ENCODE measurements at places on chromosomes 2 and 18.

DNA sequence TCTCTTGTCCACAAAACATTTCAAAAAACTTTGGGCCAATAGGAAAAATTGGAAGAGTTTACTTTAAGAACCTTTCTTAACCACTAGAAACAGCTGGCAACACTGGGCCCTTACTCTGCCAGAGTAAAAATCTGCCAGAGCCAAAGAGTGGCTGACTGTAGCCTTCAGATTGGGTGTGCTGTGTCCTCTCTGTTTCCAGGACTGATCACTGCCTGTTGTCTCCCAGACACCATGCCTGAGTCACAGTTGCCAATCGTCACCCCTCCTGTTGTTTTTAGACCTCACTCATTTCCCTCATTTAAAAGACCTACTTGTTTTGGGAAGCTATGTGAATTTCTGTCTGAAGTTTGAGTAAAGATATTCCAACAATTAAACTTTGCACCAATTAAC lies 159.1 kb downstream of the PPP1R1C start:
- DNase-seq: no peak

DNA sequence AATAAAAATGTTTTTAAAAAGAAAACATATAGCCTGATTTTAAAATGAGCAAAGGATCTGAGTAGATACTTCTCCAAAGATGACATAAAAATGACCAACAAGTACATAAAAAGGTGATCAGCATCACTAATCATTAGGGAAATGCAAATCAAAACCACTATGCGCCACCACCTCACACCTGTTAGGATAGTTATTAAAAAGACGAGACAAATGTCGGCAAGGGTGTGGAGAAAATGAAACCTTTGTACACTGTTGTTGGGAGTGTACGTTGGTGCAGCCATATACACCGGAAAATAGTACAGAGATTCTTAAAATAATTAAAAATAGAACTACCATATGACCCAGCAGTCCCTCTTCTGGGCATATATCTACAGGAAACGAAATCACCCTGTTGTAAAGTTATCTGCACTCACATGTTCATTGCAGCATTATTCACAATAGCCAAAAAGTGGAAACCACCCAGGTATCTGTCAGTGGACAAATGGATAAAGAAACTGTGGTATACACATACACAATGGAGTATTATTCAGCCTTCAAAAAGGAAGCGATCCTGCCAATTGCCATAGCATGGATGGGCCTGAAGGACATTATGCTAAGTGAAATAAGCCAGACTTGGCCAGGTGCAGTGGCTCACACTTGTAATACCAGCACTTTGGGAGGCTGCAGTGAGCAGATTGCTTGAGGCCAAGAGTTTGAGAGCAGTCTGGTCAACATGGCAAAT lies 91.6 kb downstream of the PRKRA start:
- DNase-seq: no peak

DNA sequence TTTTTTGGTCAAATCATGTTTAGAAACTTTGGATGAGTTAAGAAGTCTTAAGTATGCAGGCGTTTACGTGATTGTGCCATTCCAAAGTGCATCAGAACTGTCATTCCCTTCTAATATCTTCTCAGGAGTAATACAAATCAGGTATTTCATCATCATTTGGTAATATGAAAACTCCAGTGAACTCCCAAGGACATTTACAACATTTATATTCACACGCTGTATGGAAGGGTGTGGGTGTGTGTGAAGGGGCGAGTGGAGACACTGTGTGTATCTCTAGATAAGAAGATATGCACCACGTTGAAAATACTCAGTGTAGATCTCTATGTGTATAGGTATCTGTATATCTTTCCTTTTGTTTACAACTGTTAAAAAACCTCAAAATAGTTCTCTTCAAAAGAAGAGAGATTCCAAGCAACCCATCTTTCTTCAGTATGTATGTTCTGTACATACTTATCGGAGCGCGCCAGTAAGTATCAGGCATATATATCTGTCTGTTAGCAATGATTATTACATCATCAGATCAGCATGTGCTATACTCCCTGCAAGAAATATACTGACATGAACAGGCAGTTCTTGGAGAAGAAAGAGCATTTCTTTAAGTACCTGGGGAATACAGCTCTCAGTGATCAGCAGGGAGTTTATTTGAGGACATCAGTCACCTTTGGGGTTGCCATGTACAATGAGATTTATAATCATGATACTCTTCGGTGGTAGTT lies 29.3 kb downstream of the COX7A2L start:
- no peak for DNase-seq

DNA sequence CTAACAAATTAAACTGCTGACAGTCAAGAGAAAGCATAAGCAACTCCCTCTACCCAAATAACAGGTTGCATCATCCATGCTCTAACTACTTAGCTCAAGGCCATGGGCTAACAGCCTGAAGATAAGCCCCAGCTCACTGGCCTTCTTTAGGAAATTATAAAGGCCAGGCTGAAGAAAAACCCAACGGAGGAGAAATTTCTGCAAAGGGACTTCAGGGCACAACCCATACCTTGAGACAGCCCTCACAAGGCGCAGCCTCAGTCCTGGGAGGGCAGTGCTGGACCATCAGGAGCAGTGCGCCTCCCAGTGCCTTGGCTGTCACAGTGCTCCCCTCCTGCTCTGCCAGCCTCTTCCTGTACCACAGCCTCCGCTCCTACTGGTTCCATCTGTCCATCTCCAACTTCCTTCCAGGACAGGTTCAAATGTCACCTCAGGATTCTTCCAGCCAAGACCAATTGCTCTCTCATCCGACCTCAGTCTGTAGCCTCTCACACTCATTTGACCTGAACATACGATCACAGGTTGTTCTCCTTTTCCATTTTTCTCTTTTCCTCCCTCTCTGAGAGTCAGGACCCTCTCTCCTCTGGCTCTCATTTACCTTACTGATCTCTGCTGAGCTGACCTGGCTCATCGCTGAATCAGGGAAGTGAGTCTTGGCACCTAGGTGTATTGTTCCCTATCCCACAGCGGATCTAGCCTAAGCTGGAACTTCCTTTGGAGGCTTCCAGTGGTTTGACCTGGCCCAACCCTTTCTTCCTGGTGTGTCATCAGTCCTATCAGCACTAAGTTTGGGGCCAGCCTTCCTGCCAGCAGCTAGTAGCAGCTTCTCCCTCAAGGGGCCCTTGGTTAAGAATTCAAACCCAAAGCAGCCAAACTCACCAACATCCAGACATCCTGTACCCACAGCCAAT lies 1.9 kb downstream of the MCFD2 start:
- DNase-seq: no peak

GRCh38 chr2:26584191-26584590 lies 57.0 kb downstream of the CIB4 start:
- no peak for DNase-seq

GRCh38 chr18:13268158-13269012 lies 49.8 kb downstream of the LDLRAD4 start:
- DNase-seq: no peak

DNA sequence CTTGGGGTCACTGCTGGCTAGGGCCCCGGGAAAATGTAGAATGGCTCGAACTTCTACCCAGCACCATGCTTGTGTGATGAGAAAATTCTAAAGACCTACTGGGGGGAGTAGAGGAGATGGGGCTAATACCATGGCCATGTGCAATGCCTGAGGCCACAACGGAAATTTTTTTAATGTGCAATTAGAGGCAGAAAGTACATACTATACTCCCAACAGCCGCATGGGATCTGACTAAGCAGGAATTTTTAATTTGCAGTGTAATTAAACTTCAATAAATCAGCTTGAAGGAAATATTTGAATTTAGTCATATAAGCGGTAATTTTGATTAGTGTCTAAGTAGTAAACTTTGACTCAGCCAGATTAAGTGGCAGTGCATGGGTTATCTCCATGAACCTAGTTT lies 53.2 kb upstream of the CNGA3 start:
- no peak for DNase-seq

DNA sequence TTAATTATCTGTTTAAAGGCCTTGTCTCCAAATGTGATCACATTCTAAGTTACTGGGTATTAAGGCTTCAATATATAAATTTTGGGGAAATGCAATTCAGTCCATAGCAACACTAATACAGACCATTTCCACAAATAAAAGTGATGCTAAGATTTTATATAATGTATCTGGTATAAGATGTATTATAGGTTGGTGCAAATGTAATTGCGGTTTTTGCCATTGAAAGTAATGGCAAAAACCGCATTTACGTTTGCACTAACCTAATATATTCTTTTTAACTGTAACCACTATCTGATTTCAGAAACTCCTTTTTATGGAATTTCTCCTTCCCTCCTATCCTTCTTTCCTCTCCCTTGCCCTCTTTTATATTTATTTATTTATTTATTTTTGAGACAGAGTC lies 1020.6 kb downstream of the BCL11A start:
- DNase-seq: no peak

DNA sequence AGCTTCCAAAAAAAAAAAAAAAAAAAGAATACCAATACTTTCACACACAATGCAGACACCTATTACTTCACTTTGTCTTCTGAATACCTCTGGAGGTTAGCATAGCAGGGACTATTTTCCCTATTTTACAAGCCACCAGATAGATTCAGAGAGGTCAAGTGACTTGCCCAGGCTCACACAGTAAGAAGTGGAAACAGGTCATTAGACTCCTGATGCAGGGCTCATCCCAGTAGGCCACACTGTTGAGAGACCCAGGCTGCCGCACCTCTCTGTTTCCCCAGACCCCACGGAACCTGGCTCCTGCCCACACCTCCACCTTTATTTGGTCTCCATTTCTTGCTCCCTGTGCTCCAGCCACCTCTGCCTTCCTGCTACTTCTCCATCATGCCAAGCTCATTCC lies 19.4 kb downstream of the SMYD1 start:
- no peak for DNase-seq

GRCh38 chr2:200486529-200486928 lies 23.3 kb downstream of the KCTD18 start:
- DNase-seq: no peak

- no peak for DNase-seq
Observed at GRCh38 chr2:240060977-240061591, 7.8 kb upstream of the OR6B3 start.

DNA sequence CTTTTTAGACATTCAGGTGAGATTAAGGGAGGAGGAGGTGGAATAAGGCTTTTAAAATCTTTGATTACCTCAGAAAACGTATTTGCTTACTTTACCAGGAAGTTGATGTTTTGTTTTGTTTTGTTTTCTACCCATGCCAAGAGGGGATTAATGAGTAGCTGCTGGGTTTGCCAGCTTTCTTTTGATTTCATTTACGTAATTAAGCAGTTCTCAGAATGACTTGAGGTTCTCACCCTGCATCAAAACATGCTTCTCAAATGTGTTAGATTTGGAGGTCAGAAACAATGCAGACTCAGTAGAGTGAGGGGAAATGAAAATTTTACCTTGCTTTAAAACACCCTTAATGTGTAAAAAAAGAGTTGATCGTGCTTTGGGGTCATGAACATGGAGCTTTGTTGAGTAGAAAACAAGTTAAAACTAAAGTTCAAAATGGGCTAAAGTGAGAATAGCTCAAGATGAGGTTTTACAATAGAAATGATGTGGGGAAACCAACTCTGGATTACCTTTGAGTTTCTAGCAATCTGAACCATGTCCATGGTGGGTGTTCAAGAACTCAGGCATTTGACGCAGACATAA lies 217.1 kb upstream of the EPAS1 start:
- no peak for DNase-seq

DNA sequence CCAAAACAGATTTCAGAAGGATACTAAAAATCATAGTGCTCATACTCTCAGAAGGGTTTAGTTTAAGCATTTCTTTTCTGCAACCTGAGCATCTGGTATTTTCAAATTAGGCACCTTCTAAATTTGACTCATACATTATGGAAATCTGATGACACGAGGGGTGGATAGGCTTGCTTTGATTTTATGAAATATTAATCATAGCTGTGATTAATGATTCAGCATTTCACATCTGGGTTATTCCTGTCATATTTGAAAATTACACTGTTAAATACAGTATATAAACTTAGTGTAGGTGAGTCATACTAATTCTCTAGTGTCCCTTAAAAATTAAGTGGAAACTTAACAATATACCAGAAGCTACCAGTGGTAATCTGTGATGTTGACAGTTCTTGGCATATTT lies 47.7 kb downstream of the MRPS9 start:
- DNase-seq: no peak

- DNase-seq: peak; percentile 43
Observed at GRCh38 chr2:236536727-236537398, 32.8 kb upstream of the ACKR3 start.

DNA sequence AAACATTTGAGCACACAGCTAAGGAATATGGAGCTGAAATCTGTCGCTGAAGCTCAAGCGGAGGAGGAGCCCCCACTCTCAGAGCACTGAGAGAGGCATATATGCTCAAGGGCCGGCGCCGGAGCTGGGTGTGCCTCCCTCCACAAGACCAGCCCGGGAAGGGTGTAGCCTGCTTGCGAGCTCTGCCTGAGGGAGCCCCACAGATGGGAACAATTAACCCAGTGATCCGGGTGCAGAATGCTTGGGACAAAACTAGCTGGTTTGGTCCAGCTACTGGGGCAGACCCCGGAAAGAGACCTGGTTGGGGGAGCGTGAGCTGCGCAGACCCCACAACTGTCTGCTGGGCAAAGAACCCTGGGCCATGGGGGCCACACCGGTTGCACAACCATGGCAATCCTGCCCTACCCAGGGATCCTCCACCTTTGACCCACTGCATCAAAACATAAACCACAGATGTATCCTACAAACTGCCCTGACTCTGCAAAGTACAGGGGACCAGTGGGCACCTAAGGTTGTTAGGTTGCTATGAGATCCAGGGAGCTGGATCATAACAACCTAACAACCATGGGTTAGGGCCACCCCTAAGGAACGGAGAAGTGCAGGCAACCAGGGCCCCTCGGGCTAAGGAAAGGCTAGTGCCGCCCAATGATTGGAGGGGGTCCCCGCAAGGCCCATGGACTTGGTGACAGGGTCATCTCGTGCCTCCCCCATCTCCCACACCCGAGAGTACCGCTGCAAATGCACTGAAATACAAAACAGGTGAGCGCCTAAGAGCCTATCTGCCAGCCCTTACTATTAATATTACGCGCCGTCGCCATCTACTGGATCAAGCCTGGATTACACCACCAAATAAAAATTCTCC lies 53.4 kb upstream of the SCN1A start:
- DNase-seq: peak; percentile 9

DNA sequence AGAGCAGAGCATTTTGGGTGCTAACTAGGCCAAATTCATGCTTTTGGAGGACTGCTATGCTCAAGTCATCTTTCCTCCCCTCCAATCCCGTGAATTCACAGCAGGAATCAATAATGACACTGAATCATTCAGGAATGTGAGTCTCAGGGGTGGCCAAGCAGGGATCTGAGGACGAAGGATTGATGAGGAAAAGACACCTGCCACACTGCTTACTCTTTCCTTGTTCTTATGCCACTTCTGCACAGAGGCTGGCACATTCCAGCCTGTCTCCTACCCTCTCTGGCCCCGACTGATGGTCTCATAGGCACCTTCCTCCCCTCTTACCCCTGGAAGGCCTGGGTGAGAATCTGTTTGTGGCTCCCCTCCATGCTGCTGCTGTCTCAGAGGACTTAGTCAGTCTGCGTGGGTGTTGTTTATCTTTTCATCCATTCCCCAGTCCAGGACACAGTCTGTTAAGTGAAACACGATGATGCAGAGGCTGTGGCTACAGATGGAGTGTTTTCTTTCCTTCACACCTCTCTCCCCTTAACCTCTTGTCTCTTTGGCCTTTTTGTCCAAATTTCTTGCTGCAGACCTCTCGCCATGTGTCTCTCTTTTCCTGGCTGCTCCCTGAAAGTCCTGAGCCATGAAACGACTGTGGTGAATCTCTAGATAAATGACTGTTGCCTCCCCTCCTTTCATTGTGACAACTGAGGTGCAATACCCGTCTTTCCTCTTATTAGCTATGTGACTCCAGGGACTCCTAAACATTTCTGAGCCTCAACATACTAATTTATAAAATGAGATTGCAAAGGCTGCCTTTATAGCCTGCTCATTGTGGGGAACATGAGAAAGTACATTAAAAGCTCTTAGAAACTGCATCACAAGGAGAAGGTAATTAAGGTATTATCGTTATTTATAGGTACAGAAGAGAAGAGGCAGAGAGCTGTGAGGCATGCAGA lies 86.9 kb downstream of the RDH14 start:
- DNase-seq: no peak
